ENCODE measurements at places on chromosomes 3 and 15. TPM values are rescaled to one million over a fixed set of nuclear protein-coding genes. Genes with fewer than 3 reads are reported as not detected.

PLA2G4B gene
- 14.4 TPM for total RNA-seq

CLDN11 gene
- 2.8 TPM for total RNA-seq

CHRD gene
- total RNA-seq, result 12.5 TPM

PPP1R14D gene
- total RNA-seq, result not detected

GCNT3 gene
- total RNA-seq, result not detected

TNIK gene
- 118 TPM for total RNA-seq

IQCF5 gene
- not detected for total RNA-seq

LRRK1 gene
- total RNA-seq, result 1.6 TPM

LSMEM2 gene
- total RNA-seq, result not detected

LRRIQ4 gene
- total RNA-seq, result 0.63 TPM

SLC27A2 gene
- 1.3 TPM for total RNA-seq

PODXL2 gene
- 206 TPM for total RNA-seq

FBXW12 gene
- total RNA-seq, result 2.8 TPM

LARP6 gene
- total RNA-seq, result 17.5 TPM

ANKUB1 gene
- 0.63 TPM for total RNA-seq

GABRR3 gene
- total RNA-seq, result not detected

CPLX3 gene
- total RNA-seq, result 1.6 TPM

TMIE gene
- 4.1 TPM for total RNA-seq

SYNPR gene
- total RNA-seq, result 45.7 TPM

SCG5 gene
- total RNA-seq, result 134 TPM

UROC1 gene
- not detected for total RNA-seq

AMOTL2 gene
- total RNA-seq, result 73.2 TPM

TICRR gene
- 6.6 TPM for total RNA-seq

MST1R gene
- 3.8 TPM for total RNA-seq

GHSR gene
- total RNA-seq, result not detected

CYP1A1 gene
- 0.31 TPM for total RNA-seq

KBTBD13 gene
- total RNA-seq, result not detected

PLS1 gene
- total RNA-seq, result 0.94 TPM

TNNC1 gene
- not detected for total RNA-seq

NOP10 gene
- 59.2 TPM for total RNA-seq

CEMIP gene
- total RNA-seq, result 1.6 TPM

GFM1 gene
- 84.2 TPM for total RNA-seq

CCR3 gene
- total RNA-seq, result not detected

IL5RA gene
- 1.3 TPM for total RNA-seq

SLC24A5 gene
- not detected for total RNA-seq

SCN11A gene
- 0.63 TPM for total RNA-seq

CYP8B1 gene
- not detected for total RNA-seq

IL20RB gene
- total RNA-seq, result 1.3 TPM

STARD9 gene
- 35.1 TPM for total RNA-seq

CORO2B gene
- 52.9 TPM for total RNA-seq

ARHGEF26 gene
- 11.9 TPM for total RNA-seq

KBTBD8 gene
- 13.8 TPM for total RNA-seq

THSD4 gene
- 0.94 TPM for total RNA-seq

PLA2G4E gene
- not detected for total RNA-seq

TPRG1 gene
- total RNA-seq, result 2.5 TPM

LRRC31 gene
- total RNA-seq, result not detected

ISG20 gene
- 0.31 TPM for total RNA-seq

All from parietal lobe (tissue), 2 donors.